ENCODE measurements at places on chromosomes 11 and 22.

DNA sequence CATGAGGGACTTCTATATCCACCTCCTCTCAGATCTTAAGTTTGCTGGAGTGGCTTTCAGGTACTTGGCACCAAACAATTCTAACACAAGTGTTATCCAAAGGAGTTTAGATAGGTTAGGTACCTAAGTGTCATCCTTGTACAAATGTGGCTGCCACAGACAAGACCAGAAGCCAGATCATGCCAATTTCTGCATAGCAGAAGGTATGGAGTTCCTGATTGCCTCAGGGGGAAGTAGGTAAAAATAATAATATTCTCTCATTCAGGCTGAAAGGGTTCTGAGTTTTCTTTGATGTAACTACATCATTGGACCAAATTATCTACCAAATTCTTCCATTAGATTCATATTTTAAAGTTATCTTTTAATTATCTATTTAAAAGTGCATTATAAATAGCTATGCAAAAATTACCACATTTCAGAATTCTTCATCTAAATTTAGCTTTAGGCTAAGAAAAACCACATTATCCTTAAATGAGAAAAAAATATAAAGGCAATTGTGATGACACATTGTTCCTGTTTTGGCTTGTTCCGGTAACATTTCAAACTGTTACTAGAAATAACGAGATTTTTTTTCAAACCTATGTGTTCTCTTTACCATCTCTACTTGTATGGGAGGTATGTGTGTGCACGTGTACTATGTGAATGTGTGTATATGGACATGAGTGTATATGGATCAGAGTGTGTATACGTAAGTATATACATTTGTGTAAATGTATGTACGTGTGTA lies 66.2 kb upstream of the POU2AF2 start:
- no peak for DNase-seq

GRCh38 chr11:85627332-85627997 lies at the start of gene DLG2:
Gene DLG2 (minus strand): TSS chr11:85627344.
- no peak for DNase-seq

DNA sequence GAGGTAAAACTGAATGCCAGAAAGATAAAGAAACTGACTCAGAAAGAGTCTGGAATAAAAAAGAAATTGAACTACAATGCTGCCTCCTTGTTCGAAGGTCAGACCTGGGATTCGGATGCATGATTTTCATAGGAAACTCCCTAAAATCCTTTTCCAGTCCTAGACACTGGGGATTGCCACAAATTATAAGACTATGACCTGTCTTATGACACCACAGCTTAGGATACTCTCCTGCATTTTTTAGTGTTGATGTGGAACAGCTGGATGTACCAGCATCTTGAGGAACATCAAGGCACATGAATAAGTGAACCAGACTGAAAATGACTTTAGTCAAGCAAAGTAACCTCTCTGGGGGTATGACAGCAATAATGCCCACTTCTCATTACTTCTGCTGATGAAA lies 9.0 kb downstream of the KIRREL3 start:
- DNase-seq: no peak

GRCh38 chr11:60658409-60658808 lies 41.0 kb upstream of the MS4A8 start:
- DNase-seq: peak; percentile 98

DNA sequence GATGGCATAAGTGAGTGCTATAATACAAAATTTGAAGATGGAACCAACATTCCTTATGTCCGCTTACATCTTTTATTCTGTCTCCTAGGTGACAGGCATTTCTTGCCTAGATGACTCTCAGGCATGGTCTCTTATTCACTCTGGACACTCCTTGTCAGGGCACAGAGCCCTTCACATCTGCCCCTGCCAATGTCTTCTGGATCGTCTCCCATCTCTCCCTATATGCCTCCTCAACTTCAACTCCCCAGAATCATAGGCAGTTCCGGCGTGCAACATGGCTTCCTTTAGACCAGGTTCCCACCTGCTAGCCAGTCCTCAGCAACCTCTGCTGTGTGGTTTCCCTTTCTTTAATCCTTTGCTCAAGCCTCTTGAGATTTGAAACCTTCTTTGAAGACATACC lies 300.9 kb downstream of the TENM4 start:
- DNase-seq: no peak

GRCh38 chr11:9973921-9974320 lies 310.0 kb downstream of the SWAP70 start:
- no peak for DNase-seq

DNA sequence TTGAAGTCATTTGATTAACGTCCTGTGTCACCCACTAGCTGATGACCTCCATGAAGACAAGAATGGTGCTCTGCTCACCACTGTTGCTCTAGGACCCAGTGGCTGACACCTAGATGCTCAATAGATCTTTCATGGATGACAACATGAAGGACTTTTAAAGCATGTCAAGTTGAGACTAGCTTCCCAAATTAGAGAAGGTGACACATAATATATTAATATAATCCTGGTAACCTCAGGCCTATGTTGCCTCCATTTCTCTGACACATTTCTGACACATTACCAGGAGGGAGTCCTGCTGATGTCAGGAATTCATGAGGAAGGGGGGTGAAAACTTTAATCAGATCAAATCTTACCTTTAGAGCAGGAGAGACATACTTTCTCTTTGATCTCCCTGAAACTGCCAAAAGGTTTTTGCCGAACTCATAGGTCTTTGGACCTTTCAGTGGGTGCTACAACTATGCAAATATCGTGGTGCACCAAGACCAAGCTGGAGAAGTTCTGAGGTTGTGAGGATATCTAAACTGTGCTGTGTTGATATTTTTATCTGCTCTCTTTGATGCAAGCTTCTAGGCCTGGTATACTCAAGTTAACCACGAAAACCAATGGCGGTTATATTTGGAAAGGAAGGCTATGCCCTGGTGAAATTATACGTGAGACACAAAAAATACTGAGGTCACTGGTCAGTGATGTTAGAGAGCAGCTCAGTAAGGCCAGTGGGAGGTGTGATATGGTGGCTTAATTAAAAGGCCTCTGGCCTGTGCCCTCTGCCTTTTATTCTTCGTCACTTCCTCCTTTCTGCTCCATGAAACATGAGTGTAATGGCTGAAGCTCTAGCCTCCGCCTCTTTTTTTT lies 13.2 kb upstream of the AMPD3 start:
- DNase-seq: no peak

- no peak for DNase-seq
Observed at GRCh38 chr11:113778111-113778910, 1.3 kb upstream of the CLDN25 start.

DNA sequence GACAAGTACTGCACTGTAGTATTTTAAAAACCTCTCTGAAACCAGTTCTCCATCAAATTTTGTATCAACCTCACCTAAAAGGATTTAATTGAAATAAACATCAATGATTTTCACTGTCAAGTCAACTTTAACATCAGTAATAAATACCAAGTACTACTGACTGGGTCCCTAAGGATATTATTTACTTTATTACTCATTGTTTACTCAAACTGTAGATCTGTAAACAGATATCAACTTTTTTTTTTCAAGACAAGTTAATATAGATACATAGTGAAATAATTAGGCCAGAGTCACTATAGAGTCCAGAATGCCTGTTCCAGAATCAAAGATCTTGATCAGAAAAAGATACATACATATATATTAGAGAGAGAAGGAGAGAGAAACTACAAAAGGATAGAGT lies 1.6 kb downstream of the RNF141 start:
- no peak for DNase-seq

GRCh38 chr11:122138744-122139594 lies 23.0 kb upstream of the BLID start:
- no peak for DNase-seq

- no peak for DNase-seq
Observed at GRCh38 chr11:78041843-78042440, 18.9 kb upstream of the KCTD14 start.

GRCh38 chr11:44033411-44033850 lies 14.3 kb upstream of the ACCSL start:
- DNase-seq: no peak

GRCh38 chr11:61413496-61413895 lies 16.3 kb downstream of the CPSF7 start:
- no peak for DNase-seq

- no peak for DNase-seq
Observed at GRCh38 chr22:23157560-23158515, 12.6 kb downstream of the RAB36 start.

DNA sequence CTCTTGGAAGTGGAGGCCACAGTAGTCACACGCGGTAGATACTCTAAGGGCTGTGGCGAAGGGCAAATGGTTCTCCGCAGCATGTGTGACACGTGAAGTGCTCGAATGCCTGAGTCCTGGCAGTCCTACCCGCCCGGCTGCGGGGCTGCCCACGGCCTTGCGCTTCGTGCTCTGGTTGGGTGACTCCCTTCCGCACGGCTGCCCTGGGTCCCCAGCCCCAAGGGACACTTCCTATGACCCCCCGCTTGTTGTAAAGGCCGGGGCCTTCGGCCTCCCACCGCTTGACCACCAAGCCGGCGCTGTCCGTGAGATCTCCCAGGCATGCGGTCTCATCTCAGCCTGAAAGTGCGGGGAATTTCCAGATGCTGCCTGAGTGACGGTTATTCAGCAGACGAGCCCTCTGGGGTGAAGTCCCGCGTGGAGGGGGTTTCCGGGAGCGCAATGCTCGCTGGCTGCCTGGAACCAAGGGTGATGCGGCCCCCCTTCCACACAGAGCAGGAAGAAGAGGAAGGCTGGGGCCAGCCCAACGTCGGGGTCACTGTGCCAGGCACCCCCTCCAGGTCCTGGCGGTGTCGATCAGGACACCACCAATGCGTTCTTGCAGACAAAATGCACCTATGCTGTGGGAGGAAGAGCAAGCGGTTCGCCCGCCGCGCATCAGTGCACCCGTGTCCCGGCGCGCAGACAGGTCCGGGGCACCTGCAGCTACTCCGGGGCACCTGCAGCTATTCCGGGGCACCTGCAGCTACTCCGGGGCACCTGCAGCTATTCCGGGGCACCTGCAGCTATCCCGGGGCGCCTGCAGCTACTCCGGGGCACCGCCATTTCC lies 171.2 kb downstream of the OPCML start:
- DNase-seq: no peak

DNA sequence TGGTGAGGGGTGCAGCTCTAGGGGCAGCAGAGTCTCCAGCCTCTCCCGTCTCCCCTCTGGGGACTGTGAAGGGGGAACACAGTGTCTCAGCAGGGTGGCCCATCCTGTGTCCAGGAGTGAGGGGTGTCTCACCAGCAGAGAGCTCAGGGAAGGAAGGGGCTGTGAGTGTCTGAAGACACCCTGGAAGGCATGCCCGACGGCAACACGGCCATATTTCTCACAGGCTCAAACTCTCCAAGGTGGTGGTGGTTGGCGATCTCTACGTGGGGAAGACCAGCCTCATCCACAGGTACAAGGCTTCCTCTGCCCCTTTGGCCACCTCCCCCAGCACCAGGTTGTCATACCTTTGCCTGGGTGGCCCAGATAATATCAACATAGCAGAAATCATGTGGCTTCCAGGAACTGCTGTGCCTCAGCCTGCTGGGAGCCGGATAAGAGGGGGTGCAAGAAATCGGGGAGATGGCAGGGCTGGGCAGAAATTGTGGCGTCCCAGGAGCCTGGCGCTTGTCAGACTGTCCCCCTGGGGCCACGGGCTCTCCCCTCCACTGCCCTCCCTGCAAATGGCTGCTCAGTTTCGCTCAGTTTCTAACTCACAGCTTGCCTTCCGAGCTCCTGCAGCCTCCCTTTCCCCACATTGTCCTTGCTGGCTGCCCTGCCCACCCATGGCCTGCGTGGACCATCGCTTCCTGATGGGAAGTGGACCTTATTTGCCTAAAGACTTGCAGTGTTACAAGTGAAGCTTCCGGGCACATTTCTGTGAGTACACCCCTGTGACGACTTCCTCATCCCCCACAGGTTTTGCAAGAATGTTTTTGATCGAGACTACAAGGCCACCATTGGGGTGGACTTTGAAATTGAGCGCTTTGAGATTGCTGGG lies 7.2 kb downstream of the RAB36 start:
- DNase-seq: no peak

DNA sequence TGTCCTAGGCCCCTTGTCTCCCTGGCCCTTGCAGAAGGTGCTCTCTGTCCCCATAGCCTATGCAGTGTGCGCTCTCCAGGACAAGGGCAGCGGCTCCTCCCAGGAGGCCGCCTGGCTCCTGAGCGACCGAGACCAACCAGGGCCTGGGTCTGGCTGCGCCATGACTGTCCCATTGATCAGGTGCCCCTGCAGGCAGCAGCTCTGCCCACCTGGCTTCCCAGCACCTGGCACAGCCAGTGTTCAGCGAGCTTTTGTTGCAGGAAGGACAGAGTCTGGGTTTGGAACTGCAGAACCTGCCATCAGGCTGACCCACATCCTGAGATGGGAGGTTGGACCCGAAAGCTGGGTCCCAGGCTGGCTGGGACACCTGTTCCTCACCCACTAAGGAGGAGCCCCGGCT lies 1001.1 kb downstream of the BRD1 start:
- DNase-seq: no peak

GRCh38 chr11:98703779-98704556 lies 316.8 kb upstream of the CNTN5 start:
- no peak for DNase-seq
